ENCODE measurements at places on chromosomes 6 and 20.

DNA sequence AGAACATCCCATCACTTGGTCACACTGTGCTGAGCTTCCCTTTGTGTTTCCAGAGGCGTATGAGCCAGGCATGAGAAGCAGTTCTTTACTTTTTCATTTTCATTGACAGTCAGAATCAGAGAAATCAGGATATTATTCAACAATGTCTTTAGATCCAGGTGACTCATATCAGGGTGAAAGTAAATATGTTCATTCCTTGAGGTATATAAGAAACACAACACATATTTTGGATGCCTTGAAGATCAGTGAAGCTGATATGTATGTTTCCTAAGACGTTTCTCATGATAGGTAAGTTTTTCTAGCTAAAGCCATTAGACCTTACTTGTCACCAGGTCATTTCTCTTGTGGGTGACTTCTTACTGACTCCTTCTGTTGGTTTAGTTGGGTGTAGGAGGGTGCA is 505.6 kb downstream of the CDH26 start:
- no peak for DNase-seq

- DNase-seq: no peak
Measured at GRCh38 chr6:115617031-115617430, 443.7 kb downstream of the FRK start.

DNA sequence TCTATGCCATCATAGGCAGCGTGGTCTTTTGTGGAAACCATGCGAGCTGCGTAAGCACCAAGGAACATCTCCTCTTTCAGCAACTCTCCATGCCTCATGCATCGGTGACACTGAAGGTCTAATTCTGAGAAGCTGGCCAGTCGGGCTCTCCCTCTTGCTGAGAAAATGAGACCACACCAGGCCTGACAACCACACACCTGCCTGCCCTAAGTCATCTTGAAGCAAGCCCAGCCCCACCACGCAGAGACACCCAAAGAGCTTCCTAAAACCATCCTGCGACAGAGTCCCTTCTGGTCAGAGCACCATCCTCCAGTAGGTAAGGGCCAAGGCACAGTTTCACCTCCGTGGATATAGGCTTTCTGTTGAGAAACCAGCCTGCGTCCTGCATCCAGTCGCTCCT is 26.6 kb downstream of the PREX1 start:
- no peak for DNase-seq

DNA sequence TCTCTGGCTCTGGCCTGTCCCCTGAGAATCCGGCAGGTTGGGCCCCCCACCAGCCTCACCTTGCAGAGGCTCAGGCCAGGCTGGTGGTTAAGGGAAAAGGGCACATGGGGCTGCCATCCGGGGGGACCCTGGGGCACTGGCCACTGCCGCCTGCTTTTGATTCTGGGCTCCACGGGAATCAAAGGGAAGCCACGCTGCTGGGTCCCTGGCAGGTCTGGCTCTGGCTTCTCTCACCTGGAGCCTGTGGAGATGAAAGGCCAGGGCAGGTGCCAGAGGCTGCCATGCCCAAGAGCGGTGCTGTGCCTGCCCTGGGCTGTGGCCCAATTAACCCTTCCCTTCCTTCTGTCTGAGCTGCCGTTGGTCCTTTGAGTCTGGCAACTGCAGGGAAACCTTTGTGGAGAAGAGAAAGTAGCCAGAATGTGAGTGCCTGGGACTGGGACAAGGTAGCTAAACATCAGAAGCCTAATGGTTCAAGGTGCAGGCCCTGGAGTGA is 9.4 kb upstream of the CDH22 start:
- DNase-seq: no peak

- DNase-seq: no peak
Measured at GRCh38 chr6:151112130-151112529, 127.6 kb upstream of the AKAP12 start.

DNA sequence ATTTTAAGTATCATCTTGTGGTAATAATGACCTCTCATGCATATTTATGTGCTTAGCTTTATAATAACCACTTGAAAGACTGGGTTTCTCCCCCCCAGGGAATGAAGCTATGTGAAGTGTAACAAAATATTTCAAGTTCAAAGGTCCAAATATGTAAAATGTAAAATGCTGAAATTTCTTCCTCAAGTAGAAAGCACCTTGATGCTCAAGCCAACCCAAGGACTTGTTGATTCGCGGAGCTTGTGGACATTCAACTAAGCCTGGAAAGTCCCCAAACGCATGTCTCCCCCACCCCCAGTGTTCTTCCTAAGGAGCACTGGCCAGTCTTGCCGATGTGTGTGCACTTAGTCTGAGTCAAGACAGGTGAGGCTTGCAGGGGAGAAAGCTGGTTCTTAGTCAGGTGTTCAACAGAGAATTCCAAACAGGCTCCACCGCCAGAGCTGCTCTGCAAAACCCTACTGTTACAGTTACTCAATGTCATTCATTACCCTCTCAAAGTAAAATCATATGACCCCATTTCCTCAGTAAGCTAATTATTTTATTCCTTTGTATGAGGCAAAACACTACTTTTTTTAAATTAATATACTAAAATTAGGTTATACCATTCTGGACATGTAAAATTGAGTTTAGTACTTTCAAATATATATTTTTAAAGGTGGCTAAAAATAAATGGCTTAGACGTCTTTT is 46.9 kb upstream of the QKI start:
- DNase-seq: no peak

GRCh38 chr20:48750941-48751635 is 76.7 kb downstream of the PREX1 start:
- DNase-seq: no peak

GRCh38 chr6:21802175-21802822 is 208.7 kb downstream of the SOX4 start:
- DNase-seq: no peak

All from activated T-cell treated with anti-CD3 and anti-CD28 coated beads for 4 hours (primary cell).